SK-MEL-5 (cell line): ENCODE measurements at places on chromosomes 2 and 18.

- DNase-seq, result no peak
Measured at GRCh38 chr2:229164545-229165249, 106.4 kb downstream of the PID1 start.

DNA sequence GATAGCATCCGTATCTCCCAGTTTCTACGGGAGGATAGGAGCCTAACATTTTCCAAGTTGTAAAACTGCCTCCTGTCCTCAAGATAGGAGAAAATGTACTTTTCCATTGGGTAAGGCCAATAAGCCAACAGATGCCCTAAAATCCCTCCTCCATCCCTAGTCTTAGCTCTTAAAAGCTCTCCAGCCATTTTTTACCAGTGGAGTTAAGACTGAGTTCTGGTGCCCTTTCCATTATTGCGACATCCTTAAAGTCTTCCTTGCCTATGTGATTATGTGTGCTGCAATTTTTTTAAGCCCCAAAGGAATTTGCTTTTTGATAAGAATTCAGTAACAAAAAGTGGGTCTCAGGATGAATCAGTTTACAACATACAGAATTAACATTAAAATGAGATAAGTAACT lies 33.0 kb downstream of the LINC00305 start:
- no peak for DNase-seq

DNA sequence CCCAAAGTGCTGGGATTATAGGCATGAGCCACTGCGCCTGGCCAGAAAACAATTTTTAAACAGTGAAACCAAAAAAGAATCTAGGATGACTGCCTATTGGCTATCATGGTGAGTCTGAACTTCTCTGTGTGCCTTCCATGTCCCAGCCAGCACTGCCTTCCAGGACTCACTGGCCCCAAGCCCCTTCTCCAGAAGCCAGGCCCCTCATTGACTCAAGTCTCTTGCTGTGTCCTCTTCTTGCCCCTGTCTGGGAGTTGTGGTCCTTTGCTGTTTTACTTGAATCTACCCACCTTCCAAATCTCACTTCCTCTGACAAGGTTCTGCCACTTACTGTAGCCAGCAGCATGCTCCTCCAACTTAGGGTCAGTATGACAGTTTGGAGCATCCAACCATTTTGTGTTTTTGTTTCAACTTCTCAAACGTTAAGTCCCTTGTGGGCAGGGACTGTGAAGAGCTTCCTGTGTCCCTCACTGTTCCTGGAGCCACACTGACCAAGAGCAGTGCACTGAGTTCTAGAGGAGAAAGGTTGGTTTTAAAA lies 41.7 kb downstream of the ST3GAL5 start:
- DNase-seq, result no peak

GRCh38 chr2:120472891-120473309 lies 127.0 kb downstream of the INHBB start:
- no peak for DNase-seq
